ENCODE measurements at places on chromosomes 6 and 20.

DNA sequence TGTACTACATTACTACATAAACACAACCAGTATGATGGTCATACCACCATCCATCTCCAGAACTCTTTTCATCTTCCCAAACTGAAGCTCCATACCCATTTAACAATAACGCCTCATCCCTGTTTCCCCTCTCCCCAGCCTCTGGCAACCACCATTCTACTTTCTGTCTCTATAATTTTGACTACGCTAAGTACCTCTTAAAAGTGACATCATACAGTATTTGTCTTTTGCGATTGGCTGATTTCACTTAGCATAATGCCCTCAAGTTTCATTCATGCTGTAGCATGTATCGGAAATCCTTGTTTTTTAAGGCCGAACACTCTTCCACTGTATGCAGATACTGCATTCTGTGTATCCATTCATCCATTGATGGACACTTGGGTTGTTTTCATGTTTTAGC is 29.7 kb downstream of the GABRR1 start:
- no peak for DNase-seq

- DNase-seq = no peak
These were observed 263.4 kb downstream of the ARHGAP18 start for GRCh38 chr6:129446272-129447197.

GRCh38 chr20:8161264-8162071 is 29.4 kb downstream of the PLCB1 start:
- no peak for DNase-seq

DNA sequence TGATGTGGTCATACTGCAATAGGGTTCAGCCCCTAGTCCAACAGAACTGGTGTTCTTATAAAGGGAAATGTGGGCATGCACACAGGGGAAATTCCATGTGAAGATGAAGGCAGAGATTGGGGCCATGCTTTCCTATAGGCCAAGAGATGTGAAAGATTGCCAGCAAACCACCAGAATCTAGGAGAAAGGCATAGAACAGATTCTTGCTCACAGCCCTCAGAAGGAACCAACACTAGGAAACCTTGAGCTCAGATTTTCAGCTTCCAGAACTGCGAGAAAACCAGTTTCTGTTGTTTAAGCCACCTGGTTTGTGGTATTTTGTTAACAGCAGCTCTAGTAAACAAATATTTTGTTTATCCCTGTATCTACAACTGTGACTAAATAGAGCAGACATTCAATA is 197.6 kb upstream of the CITED2 start:
- no peak for DNase-seq

DNA sequence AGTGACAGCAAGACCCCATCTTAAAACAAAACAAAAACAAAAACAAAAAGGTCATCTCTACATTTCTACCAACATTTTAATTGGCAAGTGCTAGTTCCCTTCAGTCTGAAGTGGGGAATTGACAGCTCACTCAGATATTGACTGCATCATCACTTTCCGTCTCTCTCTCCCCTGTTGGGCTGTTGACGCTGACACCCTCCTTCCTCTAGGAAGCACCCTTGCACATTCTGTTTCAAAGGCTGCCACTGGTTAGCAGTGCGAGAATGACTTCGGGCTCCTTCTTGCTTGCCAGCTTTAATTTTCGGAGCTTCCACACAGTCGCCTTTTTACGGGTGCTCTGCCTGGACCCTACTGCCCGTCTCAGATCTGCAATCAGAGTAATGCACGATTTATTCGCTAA is 96.6 kb upstream of the INSM1 start:
- DNase-seq = no peak

DNA sequence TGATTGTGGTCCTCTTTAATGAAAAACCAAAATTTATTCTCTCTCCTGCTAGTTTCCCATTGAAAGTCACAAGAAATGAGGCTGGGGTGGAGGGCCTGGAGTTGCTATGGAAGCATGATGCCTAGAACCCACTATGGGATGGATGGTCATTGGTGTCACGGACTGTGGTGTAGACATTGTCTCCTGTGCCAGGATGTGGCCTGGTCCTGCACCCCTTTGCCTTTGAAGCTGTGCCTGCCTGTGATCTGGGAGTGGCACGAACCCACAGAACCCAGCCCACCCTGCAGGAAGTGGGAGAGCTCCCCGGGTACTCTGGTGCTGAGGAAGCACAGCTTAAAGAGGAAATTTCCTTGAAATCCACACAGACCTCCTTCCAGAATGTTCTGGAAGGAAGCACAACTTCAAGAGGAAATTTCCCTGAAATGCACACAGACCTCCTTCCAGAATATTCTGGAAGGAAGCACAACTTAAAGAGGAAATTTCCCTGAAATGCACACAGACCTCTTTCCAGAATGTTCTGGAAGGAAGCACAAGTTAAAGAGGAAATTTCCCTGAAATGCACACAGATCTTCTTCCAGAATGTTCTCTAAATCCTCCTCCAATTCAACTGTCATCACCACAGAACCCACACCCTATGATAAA is 105.6 kb downstream of the CDH26 start:
- DNase-seq = no peak

GRCh38 chr6:137494281-137494987 is at the start of gene OLIG3:
Gene OLIG3 (minus strand): TSS chr6:137494394. CDS start chr6:137494170, 224 bp downstream.
- no peak for DNase-seq

GRCh38 chr6:42138190-42138589 is 4.2 kb downstream of the C6orf132 start:
- no peak for DNase-seq

GRCh38 chr6:10418361-10418861 is 3.5 kb upstream of the TFAP2A start:
- DNase-seq = no peak

GRCh38 chr20:611843-612185 is 1.7 kb upstream of the TCF15 start:
- no peak for DNase-seq

DNA sequence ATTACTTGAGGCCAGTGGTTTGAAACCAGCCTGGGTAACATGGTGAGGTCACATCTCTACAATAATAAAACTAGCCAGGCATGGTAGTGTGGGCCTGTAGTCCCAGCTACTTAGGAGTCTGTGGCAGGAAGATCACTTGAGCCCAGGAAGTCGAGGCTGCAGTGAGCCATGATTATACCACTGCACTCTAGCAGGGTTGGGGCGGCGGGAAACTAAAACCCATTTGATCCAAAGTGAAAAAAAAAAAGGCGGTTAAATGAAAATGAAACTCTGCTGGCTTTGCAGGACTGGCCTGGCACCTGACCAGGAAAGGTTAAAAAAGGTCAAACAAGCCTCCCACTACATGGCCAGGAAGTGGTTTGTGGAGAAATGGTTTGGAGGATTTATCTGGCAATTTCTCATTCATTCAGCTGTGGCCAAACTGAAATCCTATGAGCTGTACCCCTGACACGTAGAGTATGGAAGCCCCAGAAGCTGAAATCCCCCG is 36.6 kb downstream of the MTRES1 start:
- DNase-seq = no peak

DNA sequence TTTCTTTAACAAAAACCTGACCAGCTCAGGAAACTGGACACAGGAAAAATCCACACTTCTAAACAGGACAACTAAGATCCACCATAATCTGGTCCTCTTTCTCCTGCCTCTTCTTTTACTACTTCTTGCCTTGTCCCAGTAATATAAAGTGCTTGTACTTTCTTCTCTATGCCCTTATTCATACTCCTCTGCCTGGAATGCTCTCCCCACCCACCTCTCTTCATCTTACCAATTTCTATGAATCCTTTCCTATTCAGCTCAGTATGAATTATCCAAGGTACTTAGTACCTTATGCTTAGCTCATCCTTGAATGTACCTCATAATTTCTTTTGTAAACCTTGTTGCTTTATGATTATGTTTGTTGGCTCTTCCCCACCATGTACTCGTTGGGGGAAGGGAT is 159.4 kb downstream of the CDK19 start:
- DNase-seq = no peak

DNA sequence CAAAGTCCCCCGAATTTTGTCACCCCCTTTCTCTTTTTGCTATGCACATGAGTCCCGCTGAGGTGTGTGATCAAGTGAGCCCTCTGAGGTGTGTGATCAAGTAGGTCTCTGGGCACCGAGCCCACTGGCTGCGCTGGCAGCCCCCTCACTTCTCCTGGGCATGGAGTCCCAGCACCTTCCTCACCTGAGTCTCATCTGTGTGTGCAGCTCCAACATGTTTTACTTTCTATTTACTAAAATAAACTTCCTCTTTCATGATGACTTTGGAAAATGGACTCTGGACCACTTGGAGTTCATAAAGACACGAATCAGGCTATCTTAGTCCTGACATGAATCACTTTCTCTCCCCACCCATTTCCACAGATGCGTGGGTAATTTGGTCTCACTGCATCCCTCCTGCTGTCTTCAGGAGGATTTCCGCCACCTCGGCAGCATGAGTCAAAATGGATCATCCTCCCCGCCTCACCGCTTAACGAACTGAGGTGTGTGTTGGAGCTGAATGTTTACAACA is 39.8 kb downstream of the PRDM1 start:
- no peak for DNase-seq

DNA sequence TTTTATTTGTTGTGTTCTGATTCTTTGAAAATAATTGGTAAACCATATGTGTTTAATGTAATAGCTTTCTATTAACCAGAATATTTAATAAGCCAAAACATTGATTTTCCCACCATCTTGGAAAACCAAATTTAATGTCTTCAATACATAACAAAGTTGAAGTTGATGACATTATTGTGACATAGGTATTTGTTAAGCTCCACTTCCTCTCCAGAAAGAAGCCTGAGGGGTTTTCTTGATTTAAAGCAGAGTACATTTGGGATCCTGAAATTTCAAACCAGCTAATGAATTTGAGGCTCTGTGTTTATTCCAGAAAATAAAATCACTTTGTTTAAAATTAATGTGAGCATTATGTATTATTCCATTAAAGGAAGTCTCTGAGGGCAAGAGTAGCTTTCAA is 106.3 kb downstream of the PERP start:
- DNase-seq = no peak

DNA sequence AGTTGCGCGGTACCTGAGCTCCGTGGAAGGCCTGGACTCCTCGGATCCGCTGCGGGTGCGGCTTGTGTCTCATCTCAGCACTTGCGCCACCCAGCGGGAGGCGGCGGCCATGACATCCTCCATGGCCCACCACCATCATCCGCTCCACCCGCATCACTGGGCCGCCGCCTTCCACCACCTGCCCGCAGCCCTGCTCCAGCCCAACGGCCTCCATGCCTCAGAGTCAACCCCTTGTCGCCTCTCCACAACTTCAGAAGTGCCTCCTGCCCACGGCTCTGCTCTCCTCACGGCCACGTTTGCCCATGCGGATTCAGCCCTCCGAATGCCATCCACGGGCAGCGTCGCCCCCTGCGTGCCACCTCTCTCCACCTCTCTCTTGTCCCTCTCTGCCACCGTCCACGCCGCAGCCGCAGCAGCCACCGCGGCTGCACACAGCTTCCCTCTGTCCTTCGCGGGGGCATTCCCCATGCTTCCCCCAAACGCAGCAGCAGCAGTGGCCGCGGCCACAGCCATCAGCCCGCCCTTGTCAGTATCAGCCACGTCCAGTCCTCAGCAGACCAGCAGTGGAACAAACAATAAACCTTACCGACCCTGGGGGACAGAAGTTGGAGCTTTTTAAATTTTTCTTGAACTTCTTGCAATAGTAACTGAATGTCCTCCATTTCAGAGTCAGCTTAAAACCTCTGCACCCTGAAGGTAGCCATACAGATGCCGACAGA is 9.9 kb downstream of the HEY2 start:
- no peak for DNase-seq

DNA sequence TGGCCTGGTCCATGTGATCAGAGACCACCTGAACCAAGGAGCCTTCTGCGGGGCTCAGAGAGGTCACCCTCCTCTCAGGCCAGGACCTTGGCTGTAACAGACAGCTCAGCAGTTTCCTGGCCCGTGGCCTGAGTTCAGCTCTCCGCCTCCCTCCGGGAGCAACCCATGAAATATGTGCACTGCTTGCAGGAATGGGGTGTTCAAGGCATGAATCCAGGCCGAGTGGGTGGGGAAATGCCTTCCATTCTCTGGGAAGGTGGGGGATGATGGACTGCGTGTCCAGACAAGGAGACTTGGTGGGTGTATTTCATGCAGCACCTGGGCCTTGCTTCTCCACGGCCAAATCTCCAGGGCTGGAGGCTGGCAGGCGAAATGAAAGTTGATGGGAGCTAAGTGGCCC is 46.0 kb downstream of the SIRPA start:
- DNase-seq = no peak

DNA sequence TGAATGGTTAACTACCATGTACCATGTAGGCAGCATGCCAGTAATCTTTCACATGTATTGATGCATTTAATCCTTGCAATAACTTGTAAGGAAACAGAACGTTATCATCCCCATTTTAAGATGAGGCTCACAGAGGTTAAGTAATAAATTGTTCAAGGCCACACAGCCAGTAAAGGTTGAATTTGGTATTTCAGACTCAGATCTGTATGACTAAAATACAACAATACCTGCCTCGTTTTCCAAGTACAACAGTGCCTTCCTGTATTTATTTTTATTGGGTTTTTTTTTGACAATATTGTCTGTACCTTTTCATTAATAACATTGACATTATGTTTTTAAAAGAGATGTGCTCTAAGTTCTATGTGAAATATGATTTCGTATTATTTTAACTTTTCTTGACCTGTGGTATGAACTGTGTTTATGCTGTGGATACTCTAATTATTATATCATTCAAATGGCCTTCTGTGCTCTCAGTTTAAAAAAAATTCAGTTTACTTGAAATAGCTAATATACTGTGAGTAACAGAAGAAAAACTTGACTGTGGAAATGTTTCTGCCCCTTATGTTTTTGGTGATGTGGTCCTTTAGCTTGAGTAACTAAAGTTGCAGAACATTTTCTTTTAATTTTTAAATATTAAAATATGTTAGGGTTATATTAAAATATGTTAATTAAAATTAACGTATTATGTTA is 39.7 kb downstream of the XRN2 start:
- DNase-seq = no peak

GRCh38 chr6:133918208-133918930 is 29.5 kb downstream of the TCF21 start:
- DNase-seq = no peak

DNA sequence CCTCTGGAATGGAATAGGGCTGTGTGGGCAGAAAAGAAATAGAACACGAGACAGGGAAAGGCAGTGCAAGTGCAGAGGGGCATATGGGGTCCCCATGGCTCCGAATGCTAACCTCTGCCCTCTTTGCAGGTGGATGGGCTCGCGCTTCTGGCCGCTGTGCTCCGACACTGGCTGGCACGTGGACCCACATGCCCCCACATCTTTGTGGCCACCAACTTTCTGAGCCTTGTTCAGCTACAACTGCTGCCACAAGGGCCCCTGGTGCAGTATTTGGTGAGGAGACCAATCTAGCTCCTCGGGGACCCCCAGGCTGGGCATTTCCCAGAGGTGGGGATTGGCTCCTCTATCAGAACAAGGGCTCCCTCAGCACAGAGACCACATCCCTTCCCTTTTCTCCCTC is 1.1 kb upstream of the SAPCD1 start:
- no peak for DNase-seq
